ENCODE measurements at places on chromosomes 7 and 10. TPM values are rescaled to one million over a fixed set of nuclear protein-coding genes. Genes with fewer than 3 reads are reported as not detected.

- peak; percentile 91 for DNase-seq
These were observed 237.2 kb upstream of the KAT6B start for GRCh38 chr10:74589226-74589673.

DNA sequence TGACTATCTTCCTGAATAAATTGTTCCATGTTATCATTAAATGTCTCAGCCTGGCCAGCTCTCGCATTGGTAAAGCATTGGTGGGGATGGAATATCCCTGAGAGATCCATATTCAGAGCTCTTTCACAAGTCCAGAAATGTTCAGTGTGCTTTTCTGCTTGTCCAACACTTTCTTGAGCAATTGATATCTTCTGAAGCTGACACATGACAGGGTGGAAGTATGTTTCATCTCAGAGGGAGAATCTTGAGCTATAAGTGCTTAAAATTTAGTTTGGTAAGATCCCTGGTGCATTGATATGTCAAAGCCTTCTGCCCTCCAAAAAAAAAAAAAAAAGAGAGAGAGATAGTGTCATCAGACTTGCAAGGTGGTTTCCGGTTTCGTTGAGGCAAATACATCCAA lies 7.4 kb downstream of the IFIT3 start:
- DNase-seq = no peak

Gene SDK1
- 1.3 TPM for total RNA-seq

Gene ELFN1
- 10.5 TPM for total RNA-seq

Gene RAB19
- total RNA-seq = not detected

GRCh38 chr7:151551820-151552219 lies 32.1 kb upstream of the RHEB start:
- no peak for DNase-seq

DNA sequence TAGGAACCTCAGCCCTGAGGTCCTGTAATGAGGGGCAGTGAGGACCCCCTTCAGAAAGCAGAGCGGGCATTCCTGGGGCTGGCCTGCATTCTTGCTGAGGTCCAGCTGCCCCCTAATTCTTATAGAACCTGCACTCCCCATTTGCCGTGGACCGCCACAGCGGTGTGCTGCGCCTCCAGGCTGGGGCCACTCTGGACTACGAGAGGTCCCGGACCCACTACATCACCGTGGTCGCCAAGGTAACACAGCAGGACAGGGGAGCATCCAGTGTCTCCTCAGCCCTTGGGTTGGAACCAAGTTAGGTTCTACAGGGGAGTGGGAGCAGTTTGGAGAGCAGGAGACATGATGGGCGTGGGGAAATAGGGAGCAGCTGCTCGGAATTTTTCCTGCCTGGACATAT lies 7.3 kb downstream of the CDHR1 start:
- no peak for DNase-seq

Gene SEMA3D
- total RNA-seq = 1.8 TPM

GRCh38 chr10:3528271-3528670 lies 256.7 kb downstream of the KLF6 start:
- no peak for DNase-seq

Gene INSYN2A
- total RNA-seq = not detected

- DNase-seq = no peak
These were observed 118.7 kb upstream of the PTN start for GRCh38 chr7:137462074-137462715.

GRCh38 chr7:43871064-43871463 lies 1.7 kb upstream of the MRPS24 start:
- DNase-seq = no peak

Gene SPDYE9
- not detected for total RNA-seq

DNA sequence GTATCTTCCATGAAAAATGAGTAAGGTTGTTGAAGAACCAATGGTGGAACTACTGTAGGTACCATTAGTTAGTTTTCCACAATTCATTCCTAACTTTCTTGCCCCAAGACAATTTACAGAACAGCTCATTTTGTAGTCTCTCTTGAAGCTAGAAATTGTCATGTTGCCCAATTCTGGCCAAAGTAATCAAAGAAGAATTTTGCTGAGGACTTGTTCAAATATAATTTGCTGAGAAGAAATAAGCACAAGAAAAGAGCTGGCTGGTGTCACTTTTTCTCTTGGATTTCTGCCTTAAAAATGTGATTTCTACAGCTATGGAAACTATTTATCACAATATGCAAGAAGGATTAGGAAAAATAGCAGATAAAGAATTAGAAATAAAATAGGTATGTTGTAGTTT lies 199.2 kb upstream of the SEMA3A start:
- no peak for DNase-seq

Gene GPRIN2
- not detected for total RNA-seq

GRCh38 chr7:139060695-139061237 lies 24.9 kb upstream of the ZC3HAV1L start:
- no peak for DNase-seq

DNA sequence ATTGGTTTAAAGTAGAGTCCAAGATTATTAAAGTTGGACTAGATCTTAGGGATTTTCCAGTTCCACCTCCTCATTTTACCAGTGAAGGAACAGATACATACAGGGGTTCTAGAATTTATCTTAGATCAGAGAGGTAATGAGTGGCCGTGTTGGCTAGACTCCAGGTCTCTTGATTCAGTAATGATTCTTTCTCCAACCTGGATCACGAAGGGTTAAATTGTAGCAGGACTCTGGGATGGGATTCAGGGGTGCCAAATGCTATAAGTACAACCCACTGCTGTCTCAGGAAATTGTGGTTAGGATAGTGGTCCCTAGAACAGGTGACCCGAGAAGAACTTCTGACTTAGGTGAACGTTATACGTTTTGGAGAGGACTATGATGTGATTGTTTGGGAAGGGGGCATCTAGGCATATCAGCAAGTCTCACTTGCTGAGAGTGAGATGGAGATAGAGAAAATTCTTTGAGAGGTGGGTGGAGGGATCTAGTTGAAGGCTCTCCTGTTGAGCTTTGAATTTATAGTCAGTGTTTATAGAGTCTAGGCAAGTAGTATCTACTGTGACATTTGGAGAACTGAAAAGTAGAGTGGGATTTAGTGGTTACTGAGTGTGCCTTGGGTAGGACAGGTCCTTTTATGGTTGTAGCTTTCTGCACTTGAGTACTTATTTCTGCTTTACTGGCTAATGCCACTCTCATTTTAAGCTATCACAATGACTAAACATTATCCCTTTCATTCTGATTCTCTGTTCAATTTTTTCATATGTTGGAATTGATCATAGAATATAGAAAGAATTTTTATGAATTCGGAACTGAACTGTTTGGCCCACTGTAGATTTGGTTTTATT lies 58.3 kb downstream of the ST7 start:
- DNase-seq = no peak

- peak; percentile 33 for DNase-seq
These were observed 57.4 kb downstream of the CHST15 start for GRCh38 chr10:124035928-124036558.

Gene PPP1R3A
- 133 TPM for total RNA-seq

DNA sequence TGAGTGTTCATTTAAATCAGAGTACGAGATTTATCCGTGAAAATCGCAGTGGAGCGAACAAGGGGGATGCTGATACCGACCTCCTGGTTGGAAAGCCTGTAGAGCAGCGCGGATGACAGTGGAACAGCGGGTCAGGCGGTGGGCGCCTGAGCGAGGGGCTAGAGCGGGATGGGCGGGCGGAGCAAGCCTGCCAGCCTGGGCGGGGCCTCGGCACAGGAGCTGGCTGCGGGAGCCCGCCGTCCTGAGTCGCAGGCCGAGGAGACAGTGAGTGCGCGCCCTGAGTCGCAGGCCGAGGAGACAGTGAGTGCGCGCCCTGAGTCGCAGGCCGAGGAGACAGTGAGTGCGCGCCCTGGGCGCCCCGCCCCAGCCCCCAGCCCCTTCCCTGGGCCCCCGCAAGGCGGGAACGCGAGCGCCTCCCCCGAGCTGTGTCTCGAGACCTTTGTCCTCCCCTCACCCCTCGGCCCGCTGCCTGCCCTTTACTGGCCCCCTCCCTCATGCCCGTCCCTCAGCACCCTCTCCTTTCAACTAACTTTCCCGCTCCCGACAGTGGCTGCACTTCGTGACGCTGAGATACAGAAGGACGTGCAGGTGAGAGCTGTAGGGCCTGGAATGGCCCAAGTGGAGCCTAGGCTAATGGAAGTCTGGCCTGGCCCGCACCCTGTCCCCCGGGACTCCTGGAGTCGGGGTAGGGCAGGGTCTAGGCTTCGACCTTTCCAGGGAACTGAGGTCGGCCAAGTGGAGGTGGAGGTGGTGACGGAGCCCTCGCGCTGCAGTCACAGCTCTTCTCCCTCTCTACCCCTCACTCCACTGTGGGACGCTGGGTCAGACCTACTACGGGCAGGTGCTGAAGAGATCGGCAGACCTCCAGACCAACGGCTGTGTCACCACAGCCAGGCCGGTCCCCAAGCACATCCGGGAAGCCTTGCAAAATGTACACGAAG lies at the start of gene AS3MT:
AS3MT (plus strand) TSS at position 213 of the 941 bp plus-strand sequence; CDS start at position 336, 123 bp downstream.
- peak; percentile 31 for DNase-seq

- DNase-seq = no peak
These were observed 33.6 kb downstream of the NKX6-2 start for GRCh38 chr10:132752378-132752777.

Gene EVX1
- not detected for total RNA-seq

- no peak for DNase-seq
These were observed 444.0 kb upstream of the NFE2L3 start for GRCh38 chr7:25707768-25708620.

GRCh38 chr7:74545921-74546320 lies 92.2 kb downstream of the GTF2IRD1 start:
- DNase-seq = no peak

Gene TAS2R41
- not detected for total RNA-seq

Gene STAMBPL1
- total RNA-seq = 2.5 TPM

DNA sequence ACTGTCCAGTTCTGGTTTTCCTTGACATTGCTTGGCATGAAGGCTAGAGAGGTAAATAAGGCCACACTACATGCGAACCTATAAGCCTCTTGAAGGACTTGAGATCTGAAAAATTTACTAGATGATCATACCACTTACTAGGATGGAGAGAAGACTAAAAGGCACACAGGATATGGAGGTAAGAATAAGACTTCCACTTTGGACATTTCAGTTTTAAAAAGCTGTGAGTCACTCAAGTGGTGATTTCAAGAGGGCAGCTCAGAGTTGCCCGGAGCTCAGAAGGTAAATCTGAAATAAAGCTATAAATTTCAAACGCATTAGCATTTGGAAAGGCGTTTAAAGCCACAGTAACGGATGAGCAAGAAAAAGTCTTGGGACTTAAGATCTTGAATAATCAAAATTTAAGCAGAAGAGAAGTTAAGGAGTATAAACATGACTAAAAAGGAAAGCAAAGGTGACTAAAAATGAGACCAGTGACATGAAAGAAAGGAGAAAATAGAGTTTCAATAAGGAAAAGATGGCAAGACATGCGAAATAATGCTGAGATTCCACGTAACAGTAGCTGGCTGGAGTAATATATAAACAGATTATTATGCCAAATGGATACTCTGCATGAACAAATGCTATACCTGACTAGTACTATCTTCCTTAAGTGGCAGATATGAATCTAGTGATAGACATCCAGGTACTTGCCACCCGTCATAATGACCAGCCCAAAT lies 68.3 kb downstream of the SNX13 start:
- DNase-seq = no peak

DNA sequence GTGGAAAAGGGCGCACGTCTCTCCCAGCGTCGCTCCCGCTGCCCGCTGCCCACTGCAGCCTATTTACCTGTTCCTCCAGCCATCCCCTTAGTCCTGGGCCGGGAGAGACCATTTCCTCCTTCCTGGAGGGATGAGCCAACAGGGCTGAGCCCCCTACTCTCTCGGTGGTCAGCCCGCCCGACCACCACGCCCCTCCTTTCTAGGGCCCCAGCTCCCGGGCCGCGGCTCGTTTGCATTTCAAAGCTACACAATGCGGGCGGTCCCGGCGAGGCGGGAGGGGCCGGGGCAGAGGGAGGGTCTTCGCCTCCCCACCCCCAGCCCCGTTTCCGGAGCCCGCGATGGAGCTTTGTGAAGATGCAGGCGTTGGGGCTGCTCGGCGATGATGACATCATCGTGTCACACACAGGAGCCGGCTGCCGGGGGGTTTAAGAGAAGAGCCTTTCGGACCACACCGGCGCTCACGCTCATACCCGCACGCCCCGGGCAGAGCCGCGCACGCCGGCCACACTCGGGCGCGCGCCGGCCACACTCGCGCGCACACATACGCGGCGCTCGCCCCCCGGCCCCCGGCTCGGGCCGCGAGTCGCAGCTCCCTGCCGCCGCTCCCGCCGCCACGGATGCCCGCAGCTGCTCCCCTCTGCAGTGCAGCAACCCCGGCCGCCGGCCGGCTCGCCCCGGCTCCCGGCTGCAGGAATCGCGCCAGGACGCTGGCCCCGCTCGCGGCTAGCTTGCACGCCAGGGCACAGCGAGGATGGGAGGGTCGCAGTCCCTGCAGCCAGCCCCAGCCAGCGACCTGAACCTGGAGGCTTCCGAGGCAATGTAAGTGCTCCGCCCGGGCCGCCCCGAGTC lies 107.7 kb upstream of the BTBD16 start:
- no peak for DNase-seq

- DNase-seq = no peak
These were observed 83.0 kb upstream of the ADRB1 start for GRCh38 chr10:113960617-113961181.

- no peak for DNase-seq
These were observed 1.3 kb upstream of the CPA1 start for GRCh38 chr7:130379019-130379418.

DNA sequence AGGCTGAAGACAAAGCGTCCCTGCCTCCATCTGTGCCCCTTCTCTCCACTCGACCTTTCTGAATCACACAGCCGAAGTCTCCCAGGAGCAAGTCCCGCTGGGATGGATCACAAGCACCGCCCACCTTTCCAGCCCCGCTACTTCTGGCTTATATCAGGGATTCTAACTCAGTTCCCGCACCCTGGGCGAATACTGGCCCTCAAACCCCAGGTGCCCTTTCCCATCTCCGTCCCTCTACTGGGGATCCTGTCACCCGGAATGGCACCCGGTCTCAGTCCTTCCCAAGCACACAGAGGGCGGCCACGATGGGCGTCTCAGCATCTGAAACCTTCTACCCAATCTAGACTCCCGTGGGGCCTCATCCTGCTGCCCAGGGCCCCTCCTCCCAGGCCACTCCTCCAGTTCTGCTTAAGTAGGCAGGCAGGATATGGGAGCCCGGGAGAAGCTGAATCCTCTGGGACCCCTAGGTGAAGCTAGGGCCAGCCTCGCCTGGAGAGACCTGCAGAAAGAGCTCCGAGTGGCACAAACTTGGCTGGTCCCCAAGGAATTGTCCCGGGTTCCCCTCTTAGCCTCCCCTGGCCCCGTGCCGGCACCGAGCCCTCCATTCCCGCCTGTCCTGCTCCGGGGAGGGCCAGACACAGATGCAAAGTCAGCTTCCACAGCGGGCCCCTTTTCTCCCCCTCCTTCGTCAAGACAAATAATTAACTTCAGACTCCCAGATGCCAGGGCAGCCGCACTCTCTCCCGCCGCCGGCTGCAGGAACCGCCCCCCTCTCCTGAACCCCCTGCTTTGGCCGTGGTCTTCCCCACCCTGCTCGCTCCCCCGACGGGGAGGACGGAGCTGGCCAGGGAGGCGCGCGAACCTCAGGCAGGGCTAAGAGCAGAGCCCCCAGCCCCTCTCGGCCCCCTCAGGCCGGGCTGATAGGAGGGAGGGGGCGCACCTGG lies 612 bp downstream of the KCP start:
- no peak for DNase-seq

GRCh38 chr7:18420748-18421147 lies 74.8 kb upstream of the HDAC9 start:
- DNase-seq = no peak
